ENCODE measurements at places on chromosomes 12 and 14. TPM values are rescaled to one million over a fixed set of nuclear protein-coding genes. Genes with fewer than 3 reads are reported as not detected.
A peak's percentile ranks its signal among the peaks of the same experiment; 100 is the strongest.

- H3K27ac ChIP-seq: no peak overlapping the region
- H3K36me3 ChIP-seq: no peaks in the 10 kb centered on the region
- H3K4me1 ChIP-seq: no peaks in the 10 kb centered on the region
- DNase-seq: no peak
- no peak overlapping the region for H3K4me3 ChIP-seq
Measured at GRCh38 chr12:78018171-78018910, 187.6 kb downstream of the NAV3 start.

DNA sequence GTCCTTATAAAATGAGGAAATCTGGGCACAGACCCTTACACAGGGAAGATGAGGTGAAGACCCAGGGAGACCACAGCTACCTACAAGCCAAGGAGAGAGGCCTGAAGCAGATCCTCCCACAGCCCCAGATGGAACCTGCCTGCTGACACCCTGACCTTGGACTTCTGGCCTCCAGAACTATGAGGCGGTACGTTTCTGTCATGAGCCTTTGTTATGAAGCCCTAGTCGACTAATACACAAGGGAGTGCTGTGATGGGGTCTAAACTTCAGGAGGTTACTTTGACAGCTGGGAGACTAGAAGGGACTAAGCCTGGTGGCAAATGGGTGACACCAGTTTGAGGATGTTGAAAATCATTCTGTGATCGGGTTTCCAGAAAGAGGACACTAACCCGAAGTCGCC lies 85.0 kb downstream of the RNF34 start:
- H3K4me1 ChIP-seq: peaks cover 10% of the 10 kb centered on the region
- no peak overlapping the region for H3K4me3 ChIP-seq
- H3K36me3 ChIP-seq: peaks cover 55% of the 10 kb centered on the region
- DNase-seq: no peak
- H3K27ac ChIP-seq: no peak overlapping the region
- no peaks in the 10 kb centered on the region for H3K27me3 ChIP-seq

DNA sequence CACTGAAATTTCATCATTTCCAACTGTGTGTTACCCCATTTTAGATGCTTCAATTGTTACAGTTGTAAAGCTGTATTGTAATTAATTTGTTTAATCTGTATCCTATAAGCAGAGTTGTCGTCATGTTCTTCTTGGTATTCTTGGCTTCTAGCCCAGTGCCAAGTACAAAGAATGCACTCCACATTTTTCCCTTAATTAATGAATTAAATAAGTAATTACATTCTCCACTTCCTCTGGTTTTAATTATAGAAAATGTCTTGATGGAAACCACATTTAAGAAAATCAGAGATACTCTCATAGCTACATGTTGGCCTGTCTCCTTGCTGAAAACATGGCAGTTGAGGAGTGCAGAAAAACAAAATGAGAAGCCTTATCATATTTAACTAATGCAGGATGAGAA lies 746 bp downstream of the DNAI7 start:
- no peak for DNase-seq
- H3K4me3 ChIP-seq: peak overlapping the region; percentile 94
- H3K27me3 ChIP-seq: no peaks in the 10 kb centered on the region

Gene OSBPL8
- 73.8 TPM for total RNA-seq
